ENCODE measurements at places on chromosomes 16 and 17.

DNA sequence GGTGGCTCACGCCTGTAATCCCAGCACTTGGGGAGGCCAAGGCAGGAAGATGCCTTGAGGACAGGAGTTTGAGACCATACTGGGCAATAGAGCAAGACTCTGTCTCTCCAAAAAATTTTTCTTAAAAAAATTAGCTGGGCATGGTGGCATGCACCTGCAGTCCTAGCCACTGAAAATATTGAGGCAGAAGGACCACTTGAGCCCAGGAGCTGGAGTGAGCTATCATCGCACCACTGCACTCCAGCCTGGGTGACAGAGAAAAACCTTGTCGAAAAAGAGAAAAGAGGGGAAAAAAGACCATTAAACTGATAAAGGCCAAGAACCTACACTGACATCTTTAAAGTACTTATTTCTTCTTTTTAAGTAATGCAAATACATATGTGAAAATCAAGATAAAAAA is 53.4 kb upstream of the ITGA2B start:
- DNase-seq = no peak

- no peak for DNase-seq
These were observed 29.4 kb downstream of the ANKFY1 start for GRCh38 chr17:4234401-4234800.

DNA sequence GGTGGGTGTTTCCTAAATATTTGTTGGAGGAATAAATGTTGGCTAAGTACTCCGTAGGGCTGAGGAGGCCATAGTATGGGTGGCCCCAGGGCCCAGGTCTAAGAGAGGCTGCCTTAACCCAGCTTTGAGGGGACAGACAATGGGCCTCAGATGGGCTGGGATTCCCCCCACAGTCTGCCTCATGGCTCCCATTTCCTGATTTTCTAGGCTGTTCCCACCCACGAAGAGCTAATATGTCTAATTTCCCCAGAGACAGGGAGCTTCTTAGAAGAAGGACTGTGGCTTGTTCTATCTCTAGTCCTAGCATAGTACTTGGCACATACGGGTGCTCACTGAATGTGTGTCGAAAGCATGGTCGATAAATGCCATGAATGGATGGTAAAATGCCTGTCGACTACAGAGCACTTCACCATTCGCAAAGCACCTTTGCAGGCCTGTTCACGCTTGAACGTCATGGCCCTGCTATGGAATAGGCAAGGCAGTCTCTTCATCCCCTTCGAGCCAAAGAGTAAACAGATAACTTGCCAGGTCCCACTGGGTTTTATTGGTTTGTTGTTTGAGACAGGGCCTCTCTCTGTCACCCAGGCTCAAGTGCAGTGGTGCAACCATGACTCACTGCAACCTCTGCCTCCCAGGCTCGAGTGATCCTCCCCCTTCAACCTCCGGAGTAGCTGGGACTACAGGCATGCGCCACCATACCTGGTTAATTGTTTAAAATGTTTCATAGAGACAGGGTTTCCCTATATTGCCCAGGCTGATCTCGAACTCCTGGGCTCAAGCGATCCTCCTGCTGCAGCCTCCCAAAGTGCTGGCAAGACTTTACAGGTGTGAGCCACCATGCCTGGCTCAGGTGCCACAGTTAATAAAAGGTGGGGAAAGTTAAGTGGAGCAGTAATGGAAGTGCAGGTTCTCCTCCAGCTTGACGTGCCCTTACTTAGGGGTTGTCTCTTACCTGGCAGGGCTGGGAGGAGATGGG is 9.7 kb downstream of the CHAD start:
- no peak for DNase-seq

DNA sequence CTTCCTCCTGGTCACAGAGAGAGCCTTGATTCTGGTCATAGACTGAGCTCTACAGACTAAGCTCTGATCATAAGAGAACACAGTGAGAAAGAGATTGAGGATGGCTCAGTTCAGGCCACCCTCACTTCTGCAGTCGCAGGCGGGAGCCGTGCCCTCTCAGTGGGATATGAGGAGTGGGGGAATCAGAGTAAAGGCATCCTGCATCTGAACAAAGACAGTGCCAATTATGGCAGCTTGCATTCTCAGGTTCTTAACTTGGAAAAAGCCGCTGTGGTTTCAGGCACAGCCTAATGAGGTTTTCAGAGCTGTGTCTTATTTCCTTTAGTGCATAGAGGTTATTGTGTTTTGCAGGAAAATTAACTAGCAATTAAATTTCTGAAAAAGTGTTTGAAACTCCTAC is 134.4 kb upstream of the NLRP1 start:
- no peak for DNase-seq

DNA sequence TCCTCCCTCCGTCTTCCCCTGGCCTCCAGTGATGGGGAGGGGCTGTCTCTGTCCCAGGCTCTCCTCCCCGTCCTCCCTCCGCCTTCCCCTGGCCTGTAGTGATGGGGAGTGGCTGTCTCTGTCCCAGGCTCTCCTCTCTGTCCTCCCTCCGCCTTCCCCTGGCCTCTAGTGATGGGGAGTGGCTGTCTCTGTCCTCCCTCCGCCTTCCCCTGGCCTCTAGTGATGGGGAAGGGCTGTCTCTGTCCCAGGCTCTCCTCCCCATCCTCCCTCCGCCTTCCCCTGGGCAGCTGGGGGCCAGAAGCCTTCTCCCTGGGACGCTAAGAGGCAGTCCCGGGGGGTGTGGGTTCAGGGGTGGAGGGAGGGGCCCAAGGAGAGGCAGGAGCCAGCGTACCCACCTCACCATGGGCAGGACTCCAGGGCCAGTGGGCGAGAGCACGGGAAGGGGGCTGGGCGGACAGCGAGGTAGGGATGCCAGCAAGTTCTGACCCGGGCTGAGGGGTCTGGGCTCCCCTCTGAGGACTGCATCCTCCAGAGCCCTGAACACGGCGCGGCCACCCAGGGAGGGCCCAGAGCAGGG is 14.8 kb downstream of the UTS2R start:
- no peak for DNase-seq

DNA sequence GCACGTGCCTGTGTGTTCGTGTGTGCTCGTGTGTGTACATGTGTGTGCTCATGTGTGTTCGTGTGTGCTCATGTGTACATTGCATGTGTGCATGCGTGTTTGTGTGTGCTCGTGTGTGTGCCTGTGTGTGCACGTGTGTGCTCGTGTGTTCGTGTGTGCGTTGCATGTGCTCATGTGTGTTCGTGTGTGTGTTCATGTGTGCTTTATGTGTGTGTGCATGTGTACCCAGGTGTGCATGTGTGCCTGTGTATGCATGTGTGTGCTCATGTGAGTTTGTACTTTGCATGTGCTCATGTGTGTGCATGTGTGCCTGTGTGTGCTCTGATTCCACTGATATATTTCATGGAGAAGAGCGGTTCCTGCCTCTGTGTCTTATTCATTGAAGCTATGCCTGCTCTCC is 265.5 kb downstream of the FOXL1 start:
- no peak for DNase-seq

DNA sequence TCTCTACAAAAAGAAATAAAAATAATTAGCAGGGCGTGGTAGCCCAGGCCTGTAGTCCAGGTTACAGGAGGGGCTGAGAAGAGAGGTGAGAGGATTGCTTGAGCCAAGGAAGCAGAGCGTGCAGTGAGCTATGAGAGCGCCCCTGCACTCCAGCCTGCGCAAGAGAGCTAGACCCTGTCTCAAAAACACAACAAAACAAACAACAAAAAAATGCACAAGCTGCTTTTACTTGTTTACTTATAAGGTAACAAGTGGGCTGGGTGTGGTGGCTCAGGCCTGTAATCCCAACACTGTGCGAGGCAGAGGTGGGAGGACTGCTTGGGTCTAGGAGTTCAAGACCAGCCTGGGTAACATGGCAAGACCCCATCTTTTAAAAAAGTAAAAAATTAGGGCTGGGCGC is 1.7 kb downstream of the CYTH1 start:
- DNase-seq = no peak

- no peak for DNase-seq
These were observed 49.2 kb downstream of the ZNRF1 start for GRCh38 chr16:75048054-75048453.

DNA sequence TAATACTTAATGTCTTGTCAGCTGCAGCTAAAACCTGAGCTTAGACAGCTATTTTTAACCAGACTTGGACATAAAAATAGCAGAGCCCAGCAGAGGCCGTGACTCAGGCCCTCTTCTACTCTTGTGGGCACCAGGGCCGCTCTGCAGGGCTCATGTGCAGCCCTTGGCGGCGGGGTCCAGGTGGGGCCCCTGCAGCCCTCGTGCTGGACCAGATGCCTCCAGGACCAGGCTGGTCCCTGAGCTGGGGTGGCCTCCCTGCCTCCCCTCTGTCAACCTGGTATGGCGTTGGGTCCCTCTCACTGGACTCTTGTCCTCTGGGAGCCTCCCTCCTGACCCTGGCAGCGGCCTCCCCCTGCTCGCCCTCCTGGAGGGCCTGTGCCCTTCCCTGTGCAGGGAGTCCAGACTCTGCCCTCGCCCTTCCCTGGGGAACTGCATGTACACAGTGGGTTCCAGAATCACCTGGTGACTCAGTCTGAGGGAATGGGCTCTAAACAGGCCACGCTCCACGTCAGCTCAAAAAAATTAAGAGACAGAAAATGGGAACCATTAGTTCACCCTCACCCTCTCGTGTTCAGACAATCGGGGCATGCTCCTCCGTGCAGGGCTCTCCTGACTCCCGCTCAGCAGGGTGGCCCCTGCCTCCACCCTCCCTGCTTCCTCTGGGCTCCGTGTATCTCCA is 9.7 kb downstream of the CDK5R1 start:
- DNase-seq = no peak

DNA sequence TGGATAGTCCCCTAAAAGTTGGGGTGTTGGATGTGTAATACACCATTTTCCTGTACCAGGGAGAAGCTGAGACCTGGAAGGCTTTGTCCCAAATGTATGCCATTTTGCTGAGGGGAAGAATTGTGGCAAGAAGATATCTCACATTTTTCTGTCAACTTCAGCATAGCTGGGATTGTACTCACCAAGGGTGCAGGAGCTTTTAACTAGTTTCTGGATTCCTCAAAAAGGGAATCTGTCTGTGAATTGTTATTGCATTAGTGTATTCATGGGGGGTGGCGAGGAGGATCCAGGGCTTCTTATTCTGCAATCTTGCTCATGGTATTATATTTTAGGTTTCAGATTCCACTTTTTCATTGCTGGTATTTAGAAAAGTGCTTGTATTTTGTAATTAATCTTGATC is 208.2 kb upstream of the MYOCD start:
- DNase-seq = no peak

DNA sequence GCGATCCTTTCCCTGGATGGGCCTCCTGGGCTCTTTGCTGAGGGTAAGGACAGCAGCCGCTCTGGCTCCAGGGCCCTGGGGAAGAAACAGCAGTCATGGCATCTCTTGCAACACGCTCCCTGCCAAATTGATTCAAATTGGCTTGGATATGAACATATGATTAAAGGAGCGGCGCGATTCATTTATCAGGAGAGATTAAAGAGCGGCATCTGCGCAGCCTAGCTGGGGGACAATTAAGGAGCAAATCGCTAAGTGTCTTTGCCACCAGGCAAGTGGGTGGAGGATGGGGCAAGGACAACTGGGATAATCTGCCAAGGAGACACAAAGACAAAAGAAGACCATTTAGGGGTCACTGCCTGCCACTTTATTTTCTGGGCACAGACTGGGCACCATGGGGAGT is 27.8 kb downstream of the PIPOX start:
- no peak for DNase-seq

- DNase-seq = no peak
These were observed 15.3 kb downstream of the SGSH start for GRCh38 chr17:80204626-80205468.

DNA sequence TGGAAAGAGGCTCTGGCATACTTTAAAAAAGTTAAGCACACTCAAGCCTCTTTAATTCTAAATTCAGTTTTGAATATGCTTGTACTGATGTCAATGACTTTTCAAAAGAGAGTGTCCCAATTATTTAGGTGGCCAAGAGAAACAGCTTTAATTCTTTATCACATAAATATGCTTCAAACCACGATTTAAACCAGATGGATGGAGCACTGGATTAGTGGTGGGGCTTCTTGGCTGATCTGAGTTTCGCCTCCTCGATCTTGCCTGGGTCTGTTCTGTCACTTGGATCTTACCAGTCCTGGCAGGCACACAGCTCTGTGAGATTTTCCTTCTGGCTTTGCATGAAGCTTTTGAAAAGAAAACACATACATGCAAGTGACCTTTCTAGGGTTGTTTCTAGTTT is 467.8 kb downstream of the MAF start:
- no peak for DNase-seq

DNA sequence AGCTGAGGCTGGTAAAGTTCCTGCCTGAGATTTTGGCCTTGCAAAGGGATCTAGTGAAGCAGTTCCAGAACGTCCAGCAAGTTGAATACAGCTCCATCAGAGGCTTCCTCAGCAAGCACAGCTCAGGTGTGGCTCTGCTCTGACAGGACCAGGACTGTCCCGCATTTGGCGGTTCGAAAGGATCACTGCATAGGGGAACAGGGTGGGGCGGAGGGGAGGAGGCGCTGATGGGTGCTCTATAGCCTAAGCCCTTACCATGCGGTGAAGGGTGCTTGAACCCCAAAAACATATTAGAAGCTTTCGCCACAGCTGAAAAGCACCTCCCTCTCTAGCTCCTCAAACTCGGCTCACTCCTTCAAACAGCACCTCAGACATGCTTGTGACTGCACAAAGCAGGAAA is 29.9 kb upstream of the ENDOV start:
- no peak for DNase-seq
